ENCODE measurements at places on chromosomes 3 and 15.

DNA sequence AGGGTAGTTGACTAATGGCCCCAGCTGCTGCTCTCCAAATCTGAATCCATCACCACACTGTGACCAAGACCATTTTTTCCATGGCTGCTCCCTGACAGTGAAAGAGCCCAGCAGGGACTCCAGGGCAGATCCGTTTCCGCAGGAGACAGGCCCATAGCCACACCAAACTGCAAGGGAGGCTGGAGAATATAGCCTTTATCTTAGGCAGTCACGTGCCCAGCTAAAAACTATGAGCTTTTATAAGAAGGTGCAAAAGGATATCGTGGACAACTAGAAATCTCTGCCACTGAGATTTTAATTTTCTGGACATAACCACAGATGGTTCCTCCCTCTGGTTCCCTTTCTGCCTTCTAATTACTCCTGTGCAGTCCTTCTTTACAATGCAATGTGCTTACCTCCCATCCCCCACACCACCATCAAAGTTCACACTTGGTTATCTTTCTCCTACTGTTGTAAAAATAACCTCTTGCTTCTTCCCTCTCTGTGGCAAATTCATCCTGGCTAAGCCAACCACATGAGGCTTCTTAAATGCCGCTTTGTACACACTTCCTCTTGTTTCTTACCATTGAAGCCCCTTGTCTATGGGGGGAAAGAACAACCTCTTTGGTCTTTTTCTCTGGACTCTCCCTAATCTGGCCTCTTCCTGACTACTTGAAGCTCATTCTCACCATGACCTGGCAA, 233.7 kb downstream of the SHQ1 start:
- no peak for DNase-seq

GRCh38 chr3:102036017-102036416, 186.7 kb downstream of the NFKBIZ start:
- no peak for DNase-seq

DNA sequence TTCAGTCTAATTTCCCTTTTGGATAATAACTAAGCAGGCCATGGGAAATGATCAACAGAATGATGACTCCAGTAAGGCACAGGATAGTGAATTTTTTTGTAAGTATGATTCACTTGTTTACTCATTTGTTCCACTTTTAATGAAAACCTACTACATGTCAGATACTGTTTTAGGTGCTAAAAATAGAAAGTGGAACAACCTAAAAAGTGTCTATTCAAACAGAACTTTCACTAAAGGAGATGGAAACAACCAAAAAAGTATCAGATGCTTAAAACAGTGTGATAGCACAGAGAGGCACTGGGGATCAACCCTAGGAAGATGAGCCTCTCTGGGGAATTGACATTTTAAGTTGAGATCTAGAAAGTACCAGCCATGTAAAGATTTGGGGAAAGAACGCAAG, 11.1 kb downstream of the RYK start:
- DNase-seq: no peak

- no peak for DNase-seq
These were observed 2.8 kb upstream of the PKM start for GRCh38 chr15:72233769-72234168.

DNA sequence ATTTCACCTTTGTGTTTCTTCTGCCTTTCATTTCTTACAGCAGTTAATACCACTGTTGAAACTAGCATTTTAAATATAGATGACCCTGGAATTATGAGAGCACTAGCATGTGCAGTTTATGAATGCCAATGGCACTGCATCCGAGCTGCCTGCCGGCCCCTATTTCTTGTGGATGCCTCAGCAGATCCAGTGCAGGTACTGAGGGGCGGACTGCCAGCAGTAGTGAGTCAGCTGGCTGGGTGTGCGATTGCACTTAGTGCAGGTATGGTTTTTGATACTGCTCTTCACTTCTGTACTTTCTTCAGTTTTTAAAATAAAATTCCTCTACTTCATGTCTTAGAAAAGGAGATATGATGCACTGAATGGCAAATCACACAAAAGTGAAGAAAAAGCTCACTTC, 453.0 kb downstream of the DIPK2A start:
- DNase-seq: no peak

DNA sequence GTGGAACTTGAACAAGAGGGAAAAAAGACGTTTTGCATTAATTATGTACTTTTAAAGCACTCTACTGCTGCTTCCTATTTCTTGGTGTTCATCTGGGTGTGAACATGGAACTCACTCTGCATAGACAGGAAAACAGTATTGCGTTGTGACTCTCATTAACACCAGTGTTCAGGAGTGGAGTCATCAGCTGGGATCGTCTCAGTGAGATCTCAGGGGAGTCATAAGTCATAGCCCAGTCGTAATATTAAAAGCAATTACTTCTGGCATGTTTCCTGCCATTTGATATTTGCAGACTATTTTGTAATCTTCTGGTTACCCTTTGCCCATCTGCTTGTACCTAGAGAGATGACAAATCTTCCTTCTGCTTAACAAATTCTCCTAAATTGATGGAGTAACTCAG, 462.0 kb upstream of the ATP11B start:
- no peak for DNase-seq

DNA sequence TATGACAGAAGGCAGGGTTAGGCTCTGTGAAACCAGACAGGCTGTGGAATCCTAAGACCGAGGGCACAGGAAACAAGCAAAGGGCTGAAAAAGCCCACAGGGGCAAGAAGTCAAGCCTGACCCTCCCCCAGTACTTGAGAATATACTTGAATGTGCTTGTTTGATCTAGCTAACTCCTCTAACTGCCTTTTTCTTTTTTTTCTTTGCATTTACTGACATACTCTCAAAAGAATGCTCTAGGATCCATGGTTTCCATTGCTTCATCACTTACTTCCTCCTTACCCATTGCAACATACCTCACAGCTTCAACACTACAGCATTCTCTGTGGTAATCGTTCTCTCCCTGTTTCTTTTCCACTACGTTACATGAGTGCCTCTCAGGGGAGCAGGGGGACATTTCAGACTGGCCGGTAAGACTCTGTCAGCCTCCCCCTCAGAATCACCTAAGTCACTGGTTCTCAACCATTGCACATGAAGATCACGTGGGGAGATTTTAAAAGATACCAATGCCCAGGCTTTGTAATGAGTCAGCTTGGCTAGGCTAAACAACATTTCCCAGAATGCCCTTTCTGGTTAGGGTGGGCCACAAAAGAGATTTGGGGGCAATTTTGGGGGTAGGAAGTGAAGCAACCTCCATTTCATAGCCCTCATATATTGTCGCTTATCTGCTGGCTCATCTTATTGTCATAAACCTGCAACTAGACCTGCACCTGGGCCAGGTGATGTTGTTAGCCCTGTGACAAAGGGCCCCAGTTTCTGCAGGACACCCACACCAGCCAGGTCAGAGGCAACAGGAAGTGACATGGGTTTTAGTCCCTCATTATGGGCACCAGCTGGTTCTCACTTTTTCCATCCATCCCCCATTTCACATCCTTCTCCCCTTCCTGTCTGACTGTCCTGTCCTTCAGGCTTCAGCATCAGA, 24.6 kb upstream of the RSL24D1 start:
- peak; percentile 25 for DNase-seq

DNA sequence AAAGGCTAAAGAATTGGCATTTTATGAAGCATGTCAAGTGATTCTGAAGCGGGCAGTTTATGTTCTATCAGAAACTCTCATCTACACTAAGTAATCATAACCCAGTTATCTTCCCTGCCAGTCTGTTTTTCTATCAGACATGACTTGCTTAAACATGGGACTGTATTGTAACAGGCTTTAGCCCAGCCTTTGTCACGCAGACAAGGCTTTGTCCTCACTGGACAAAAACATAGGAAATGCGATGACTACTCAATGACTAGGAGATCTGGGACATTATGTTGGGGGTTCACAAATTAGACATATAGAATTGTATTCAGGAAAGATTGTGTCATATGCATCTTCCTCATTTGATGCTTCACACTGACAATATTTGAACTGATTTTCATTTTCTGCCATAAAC, 115.5 kb downstream of the GADL1 start:
- no peak for DNase-seq

GRCh38 chr15:48066456-48066855, 54.3 kb upstream of the SLC24A5 start:
- DNase-seq: no peak

GRCh38 chr3:157070678-157070999, 89.3 kb downstream of the CCNL1 start:
- DNase-seq: no peak

DNA sequence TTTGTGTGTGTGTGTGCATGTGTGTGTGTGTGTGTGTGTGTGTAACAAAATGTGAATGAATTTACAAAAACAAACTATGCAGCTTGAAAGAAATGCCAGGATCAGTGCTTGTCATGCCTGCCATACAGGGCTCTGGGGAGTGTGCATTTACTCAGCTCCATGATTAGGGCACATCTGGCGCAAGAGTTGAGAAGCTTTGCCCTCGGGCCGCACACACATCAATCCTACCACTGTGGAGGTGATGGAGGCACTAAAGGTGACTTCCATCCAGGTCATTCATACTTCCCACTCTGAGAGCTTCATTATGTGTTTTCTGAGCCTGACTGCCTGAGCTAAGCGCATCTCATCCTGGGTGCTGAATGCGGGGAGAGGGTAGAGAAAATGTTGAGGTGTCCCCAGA, 72.0 kb upstream of the ZBED2 start:
- no peak for DNase-seq

GRCh38 chr3:71062952-71063772, 520.4 kb downstream of the FOXP1 start:
- DNase-seq: no peak

DNA sequence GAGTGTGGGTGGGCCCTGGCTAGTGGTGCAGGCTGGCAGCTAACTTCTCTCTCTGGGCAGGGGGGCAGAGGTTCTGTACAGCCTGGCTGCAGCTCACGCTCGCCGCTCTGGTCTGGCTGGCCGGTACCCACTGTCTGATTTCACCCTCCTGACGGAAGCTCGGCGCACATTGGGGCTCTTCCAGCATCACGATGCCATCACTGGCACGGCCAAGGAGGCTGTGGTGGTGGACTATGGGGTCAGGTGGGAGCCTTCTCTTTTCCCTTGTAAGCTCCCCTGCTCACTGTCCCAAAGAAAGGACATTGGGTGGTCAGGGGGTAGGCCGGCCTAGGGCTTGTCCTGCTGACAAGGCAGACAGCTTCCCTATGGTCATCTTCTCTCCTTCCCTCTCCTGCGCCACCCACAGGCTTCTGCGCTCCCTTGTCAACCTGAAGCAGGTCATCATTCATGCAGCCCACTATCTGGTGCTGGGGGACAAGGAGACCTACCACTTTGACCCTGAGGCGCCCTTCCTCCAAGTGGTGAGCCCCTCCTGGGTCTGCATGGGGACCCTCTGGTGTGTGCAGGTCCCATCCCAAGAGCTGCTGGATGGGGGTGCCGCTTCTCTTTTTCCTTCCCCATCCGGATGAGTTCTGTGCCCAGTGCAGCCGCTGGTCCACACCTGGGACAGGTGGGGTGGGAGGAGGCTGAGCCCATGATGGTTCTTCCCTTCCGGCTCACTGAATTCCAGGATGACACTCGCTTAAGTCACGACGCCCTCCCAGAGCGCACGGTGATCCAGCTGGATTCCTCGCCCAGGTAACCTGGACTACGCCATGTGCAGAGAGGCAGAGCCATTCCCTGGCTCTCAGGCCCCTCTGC, 7.6 kb downstream of the MAN2A2 start:
- DNase-seq: no peak

GRCh38 chr3:194130188-194130587, 5.8 kb upstream of the HES1 start:
- no peak for DNase-seq

DNA sequence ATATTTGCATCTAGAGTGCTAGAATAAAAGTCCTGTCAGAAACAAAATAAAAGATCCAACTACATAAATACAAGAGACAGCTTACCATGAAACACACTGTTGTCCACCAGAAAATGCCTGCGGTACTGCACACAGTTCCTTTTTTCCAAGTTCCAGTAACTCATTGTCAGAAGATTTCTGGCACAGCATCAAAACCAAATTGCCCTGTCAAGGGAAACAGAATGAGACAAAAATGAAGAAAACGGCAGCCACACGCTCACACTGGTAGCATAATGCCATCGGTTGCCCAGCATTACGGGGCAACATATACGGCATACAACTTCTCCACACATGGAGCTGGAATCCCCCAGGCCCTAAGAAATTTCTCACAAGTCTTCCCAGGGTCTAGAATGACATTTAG, 40.8 kb downstream of the PLCH1 start:
- DNase-seq: no peak

DNA sequence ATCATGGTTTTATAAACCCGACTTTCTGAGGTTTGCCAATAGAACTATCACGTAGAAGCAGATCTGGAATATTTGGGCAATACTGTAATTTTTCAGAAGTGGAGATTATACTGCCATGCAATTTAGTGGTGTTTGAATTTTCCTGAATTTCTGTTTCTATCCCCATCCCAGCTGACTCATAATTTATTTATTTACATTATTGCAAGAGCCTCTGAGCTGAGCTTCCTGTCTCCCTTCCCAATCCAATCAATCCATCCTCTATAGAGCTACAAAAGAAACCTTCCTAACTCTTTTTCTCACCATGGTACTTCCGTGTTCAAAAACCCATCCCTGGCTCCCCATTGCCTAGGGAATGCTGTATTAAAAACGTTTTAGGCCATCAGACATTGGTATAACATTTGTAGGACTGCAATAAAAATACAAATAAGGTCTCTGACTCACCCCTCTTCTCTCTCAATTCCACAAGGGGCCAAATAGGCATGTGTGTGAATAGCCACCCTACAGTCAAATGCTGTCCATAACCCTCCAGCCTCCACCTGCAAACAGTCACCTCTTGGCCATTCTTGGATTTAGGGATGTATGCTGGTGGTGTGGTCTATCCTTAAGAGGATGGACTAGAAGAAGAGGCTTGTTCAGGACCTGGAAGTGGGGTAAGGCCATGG, 190.7 kb downstream of the CD47 start:
- DNase-seq: no peak

- DNase-seq: no peak
These were observed 528 bp downstream of the RBPMS2 start for GRCh38 chr15:64774629-64775493.

DNA sequence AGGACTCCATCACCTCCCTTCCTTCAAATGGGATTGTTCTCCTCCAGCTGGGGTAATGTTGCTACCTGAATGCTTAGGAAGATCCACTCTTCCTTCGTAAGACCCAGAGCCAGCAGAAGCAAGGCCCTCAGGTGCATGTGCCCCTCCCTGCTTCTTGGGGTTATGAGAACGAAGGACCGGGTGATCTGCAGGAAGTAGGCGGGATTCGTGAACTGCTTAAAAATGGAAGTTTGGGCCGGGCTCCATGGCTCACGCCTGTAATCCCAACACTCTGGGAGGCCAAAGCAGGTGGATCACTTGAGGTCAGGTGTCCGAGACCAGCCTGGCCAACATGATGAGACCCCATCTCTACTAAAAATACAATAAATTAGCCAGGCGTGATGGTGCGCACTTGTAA, 8.0 kb downstream of the TLR9 start:
- DNase-seq: no peak
